WTC11 (cell line): ENCODE measurements at places on chromosomes 11 and 22.

DNA sequence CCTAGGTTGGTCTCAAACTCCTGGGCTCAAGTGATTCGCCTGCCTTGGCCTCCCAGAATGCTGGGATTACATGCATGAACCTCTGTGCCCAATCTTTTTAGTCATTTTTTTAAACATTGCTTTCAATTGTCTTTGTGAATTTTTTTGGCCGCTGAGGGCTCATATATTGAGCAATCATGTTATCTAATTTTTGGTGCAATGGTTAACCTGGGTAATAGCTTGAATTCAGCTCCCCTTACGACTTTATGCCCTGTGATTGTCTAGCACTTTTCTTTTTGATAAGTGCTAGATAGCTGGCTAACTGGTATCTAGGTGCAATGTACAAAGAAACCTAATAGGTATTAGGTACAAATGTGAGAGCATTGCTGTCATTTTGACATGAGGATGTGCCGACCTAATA lies 35.3 kb upstream of the CAT start:
- DNase-seq: no peak

- no peak for DNase-seq
Observed at GRCh38 chr22:24142241-24142640, 39.0 kb upstream of the SUSD2 start.

- no peak for DNase-seq
Observed at GRCh38 chr11:122096272-122097112, 19.5 kb downstream of the BLID start.

DNA sequence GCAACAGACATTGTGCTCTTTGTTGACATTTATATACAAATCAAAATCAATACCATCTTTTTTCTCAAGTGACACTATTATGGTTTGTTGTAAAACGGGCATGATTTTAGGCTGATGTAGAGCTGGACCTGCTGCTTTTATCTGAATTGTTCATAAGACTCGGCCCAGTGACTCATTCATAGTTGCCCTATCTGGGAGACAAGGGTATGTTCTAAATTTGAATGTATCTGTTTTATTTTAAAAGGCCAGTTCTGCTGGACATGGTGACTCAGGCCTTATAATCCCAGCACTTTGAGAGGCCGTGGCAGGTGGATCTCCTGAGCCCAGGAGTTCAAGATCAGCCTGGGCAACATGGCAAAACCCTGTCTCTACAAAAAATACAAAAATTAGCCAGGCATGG lies 39.3 kb downstream of the CEP295 start:
- no peak for DNase-seq

DNA sequence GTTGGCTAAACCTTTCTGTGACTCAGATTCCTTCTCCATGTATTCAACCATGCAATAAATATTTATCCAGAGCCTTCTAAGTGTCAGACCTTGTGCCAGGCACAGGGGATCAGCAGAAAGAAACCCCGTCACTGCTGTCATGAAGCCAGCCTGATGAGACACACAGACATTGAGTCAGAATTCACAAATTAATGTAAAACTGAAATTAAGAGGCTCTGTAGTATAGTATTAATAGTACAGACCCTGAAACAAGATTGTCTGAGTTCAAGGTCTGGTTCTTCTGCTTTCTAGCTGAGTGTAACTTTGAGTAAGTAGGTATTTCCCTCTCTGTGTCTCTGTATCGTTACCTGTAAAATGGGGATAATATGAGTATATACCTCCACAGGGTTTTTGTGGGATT lies 46.9 kb downstream of the ME3 start:
- no peak for DNase-seq
